Renal cortical epithelial cell (primary cell): ENCODE measurements at places on chromosomes 6 and 20. TPM values are rescaled to one million over a fixed set of nuclear protein-coding genes. Genes with fewer than 3 reads are reported as not detected.

Gene LTB
- 7.0 and 35.1 TPM in 2 replicates for total RNA-seq

Gene DNMT3B
- 13.0 and 13.5 TPM in 2 replicates for total RNA-seq

Gene SAMD10
- 1.4 and 5.4 TPM in 2 replicates for total RNA-seq

Gene OR2B6
- total RNA-seq = not detected in 2 replicates

Gene PPIL6
- 0.17 and 13.3 TPM in 2 replicates for total RNA-seq

Gene SLC17A9
- 0.65 and 3.3 TPM in 2 replicates for total RNA-seq

Gene NELFE
- total RNA-seq = 92.3 and 146 TPM in 2 replicates

Gene C4B
- 0.35 and 32.2 TPM in 2 replicates for total RNA-seq
